GM23338 (cell line): ENCODE measurements at places on chromosomes 11 and 22. TPM values are rescaled to one million over a fixed set of nuclear protein-coding genes. Genes with fewer than 3 reads are reported as not detected.

DNA sequence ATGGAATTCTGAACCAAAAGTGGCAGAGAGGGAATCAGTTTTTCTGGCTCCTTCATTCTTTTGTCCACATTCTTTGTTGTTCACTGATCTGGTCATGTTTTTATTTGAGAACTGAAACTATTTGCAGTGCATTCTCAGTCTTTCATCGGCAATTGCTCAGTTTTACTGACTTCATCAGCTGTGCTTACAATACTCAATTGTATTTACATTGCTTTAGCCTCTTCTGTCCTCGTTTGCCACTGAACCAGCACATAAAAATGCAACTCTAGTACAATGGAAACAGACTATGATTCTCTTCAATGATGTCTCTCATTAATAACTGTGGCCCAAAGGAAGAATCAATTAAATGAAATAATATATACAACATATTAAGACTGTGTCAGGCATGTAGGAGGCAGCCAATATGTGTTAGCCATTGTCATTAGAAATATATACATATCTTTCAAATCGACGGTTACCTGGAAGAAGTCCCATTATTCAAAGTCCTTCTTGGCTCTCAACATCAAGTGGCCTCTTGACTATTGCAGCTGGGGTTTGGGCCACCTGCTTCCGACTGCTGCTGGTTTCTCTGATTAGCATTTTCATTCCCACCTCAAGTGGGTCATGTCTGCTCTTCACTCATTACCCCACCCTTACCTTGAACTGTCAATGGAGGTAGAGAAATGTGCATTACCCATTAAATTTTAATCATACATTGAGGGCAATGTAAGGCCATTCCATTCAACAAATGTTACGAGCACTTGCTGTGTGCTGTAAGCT is 600.1 kb downstream of the INSC start:
- H3K4me3 ChIP-seq: no peak overlapping the region
- H3K27me3 ChIP-seq: peaks cover 18% of the 10 kb centered on the region
- H3K4me1 ChIP-seq: peaks cover 15% of the 10 kb centered on the region
- no peak for DNase-seq

GRCh38 chr22:34903416-34903815 is 162.5 kb upstream of the ISX start:
- H3K27me3 ChIP-seq: no peaks in the 10 kb centered on the region
- H3K4me3 ChIP-seq: no peak overlapping the region
- DNase-seq: no peak
- H3K27ac ChIP-seq: no peak overlapping the region

GRCh38 chr11:76193219-76193618 is 13.1 kb downstream of the WNT11 start:
- no peak overlapping the region for H3K27ac ChIP-seq
- no peak overlapping the region for H3K4me3 ChIP-seq
- no peaks in the 10 kb centered on the region for H3K36me3 ChIP-seq
- no peaks in the 10 kb centered on the region for H3K27me3 ChIP-seq
- DNase-seq: no peak
- 0 out of 2 replicates have a peak, but pooled peaks cover 3% of the 10 kb centered on the region for H3K4me1 ChIP-seq

- H3K27me3 ChIP-seq: no peaks in the 10 kb centered on the region
- no peak overlapping the region for H3K27ac ChIP-seq
- H3K4me3 ChIP-seq: no peak overlapping the region
- no peaks in the 10 kb centered on the region for H3K4me1 ChIP-seq
- no peak for DNase-seq
Measured at GRCh38 chr22:18954990-18955571, 19.0 kb upstream of the PRODH start.

DNA sequence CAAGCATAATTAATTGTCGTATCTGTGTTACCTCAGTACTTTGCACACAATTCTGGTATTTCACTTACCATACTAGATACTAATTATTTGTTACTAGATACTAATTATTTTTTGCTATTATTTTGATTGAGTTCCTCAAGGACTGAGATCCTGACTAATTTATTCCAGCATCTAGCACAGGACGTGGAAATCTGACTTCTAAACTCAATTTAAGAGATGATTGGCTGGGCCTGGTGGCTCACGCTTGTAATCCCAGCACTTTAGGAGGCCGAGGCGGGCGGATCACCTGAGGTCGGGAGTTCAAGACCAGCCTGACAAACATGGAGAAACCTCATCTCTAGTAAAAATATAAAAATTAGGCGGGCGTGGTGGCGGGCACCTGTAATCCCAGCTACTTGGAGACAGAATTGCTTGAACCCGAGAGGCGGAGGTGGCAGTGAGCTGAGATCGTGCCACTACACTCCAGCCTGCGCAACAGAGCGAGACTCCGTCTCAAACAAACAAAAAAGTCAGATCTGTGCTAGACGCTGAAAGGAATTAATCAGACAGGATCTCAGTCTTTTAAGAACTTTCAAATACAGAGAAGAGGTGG is 527 bp upstream of the MRPL48 start:
- no peak for DNase-seq
- H3K4me1 ChIP-seq: peaks cover 9% of the 10 kb centered on the region
- H3K27ac ChIP-seq: peak overlapping the region; percentile 97
- no peaks in the 10 kb centered on the region for H3K36me3 ChIP-seq
- no peaks in the 10 kb centered on the region for H3K27me3 ChIP-seq
- peak overlapping the region; percentile 72 for H3K4me3 ChIP-seq

GRCh38 chr11:45472716-45473317 is 186.7 kb upstream of the SYT13 start:
- no peak overlapping the region for H3K27ac ChIP-seq
- peaks cover 5% of the 10 kb centered on the region; the same call in 1 of the 2 replicates for H3K4me1 ChIP-seq
- H3K4me3 ChIP-seq: no peak overlapping the region
- no peaks in the 10 kb centered on the region for H3K27me3 ChIP-seq
- no peak for DNase-seq
- H3K36me3 ChIP-seq: no peaks in the 10 kb centered on the region

DNA sequence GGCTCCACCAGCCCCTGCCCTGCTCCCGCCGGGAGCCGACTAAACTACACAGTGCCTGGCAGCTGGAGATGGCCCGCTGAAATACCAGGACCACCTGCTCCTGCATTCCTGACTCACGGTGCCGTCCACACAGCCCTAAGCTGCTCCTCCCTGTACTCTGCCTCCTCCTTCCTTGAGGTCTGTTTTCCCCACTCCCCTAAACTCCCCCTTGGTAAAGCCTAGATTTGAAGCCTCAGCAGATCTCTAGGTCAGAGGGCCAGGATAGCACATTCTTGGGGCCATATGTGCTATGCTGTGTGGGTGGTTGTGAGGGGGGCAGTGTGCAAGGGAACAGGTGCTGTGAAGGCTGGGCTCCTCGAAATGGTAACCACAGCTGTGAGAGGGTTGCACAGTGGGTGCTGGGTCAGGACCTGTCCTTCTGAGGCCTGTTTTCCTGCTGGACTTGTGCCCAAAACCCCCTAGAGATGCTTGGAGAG is 9.7 kb downstream of the LRFN4 start:
- H3K4me3 ChIP-seq: no peak overlapping the region
- no peak for DNase-seq
- H3K27me3 ChIP-seq: no peaks in the 10 kb centered on the region
- no peaks in the 10 kb centered on the region for H3K36me3 ChIP-seq

- no peak overlapping the region for H3K27ac ChIP-seq
- H3K27me3 ChIP-seq: no peaks in the 10 kb centered on the region
- H3K36me3 ChIP-seq: 0 out of 2 replicates have a peak, but pooled peaks cover 2% of the 10 kb centered on the region
- no peak for DNase-seq
- H3K4me1 ChIP-seq: no peaks in the 10 kb centered on the region
Measured at GRCh38 chr22:49687333-49687732, 140.3 kb downstream of the BRD1 start.

DNA sequence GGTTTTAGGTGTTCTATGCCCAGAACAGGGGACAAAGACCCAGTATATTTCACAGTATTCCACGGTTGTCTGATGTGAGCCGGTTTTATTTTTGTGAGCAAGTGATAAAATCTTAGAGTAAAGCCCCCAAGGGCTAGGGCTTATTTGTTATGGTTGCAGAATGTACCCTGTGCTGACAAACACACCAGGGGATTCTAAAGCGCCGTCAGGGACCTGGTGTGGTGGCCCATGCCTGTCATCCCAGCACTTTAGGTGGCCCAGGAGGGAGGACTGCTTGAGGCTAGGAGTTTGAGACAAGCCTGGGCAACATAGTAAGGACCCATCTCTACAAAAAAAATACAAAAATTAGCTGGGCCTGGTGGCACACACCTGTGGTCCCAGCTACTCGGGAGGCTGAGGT is 22.8 kb downstream of the MRPL21 start:
- no peaks in the 10 kb centered on the region for H3K27me3 ChIP-seq
- DNase-seq: no peak
- H3K27ac ChIP-seq: no peak overlapping the region
- H3K4me1 ChIP-seq: 0 out of 2 replicates have a peak, but pooled peaks cover 3% of the 10 kb centered on the region

GRCh38 chr11:46948378-46949131 is 12.0 kb downstream of the CSTPP1 start:
- no peaks in the 10 kb centered on the region for H3K36me3 ChIP-seq
- H3K4me1 ChIP-seq: no peaks in the 10 kb centered on the region
- no peak overlapping the region for H3K4me3 ChIP-seq
- H3K27me3 ChIP-seq: no peaks in the 10 kb centered on the region

GRCh38 chr11:22456993-22457762 is 119.0 kb downstream of the SLC17A6 start:
- no peak overlapping the region for H3K27ac ChIP-seq
- H3K4me1 ChIP-seq: no peaks in the 10 kb centered on the region; the same call in 1 of the 2 replicates
- H3K36me3 ChIP-seq: no peaks in the 10 kb centered on the region
- DNase-seq: no peak
- H3K4me3 ChIP-seq: no peak overlapping the region

DNA sequence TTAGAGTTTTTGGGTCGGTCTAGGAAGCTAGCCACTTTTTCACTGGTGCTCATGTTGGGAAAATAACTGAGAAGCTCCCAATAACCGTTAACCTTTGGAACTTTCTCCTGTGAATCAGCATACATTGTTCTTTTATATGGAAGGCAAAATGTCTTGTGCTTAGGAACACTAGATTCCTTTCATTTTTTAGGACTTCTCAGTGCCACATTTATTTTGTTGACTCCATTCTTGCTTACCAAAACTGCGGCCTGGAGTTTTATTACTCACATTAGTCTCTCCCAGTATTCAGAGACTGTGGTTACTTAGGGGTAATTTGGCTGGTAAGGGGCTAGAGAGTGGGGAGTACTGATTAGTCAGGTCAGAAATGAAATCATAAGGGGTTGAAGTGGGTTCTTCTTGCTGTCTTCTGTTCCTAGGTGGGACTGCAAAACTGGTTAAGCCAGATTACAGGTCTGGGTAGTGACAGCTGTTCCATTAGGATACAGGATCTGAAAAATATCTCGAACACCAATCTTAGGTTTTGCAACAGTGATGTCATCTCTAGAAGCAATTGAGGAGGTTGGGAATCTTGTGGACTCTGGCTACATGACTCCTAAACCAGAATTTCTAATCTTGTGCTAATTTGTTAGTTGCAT is 631.4 kb upstream of the LUZP2 start:
- no peaks in the 10 kb centered on the region for H3K27me3 ChIP-seq
- no peak overlapping the region for H3K4me3 ChIP-seq
- no peaks in the 10 kb centered on the region for H3K4me1 ChIP-seq
- H3K36me3 ChIP-seq: no peaks in the 10 kb centered on the region

GRCh38 chr11:86396396-86396795 is 21.7 kb downstream of the CCDC81 start:
- H3K27me3 ChIP-seq: no peaks in the 10 kb centered on the region
- H3K27ac ChIP-seq: no peak overlapping the region
- DNase-seq: no peak
- H3K36me3 ChIP-seq: no peaks in the 10 kb centered on the region
- H3K4me3 ChIP-seq: no peak overlapping the region

- no peak for DNase-seq
- no peaks in the 10 kb centered on the region for H3K27me3 ChIP-seq
- no peaks in the 10 kb centered on the region for H3K36me3 ChIP-seq
- no peak overlapping the region for H3K4me3 ChIP-seq
- H3K27ac ChIP-seq: no peak overlapping the region
Measured at GRCh38 chr11:57936050-57936418, 87.6 kb upstream of the OR9Q1 start.

- no peaks in the 10 kb centered on the region for H3K4me1 ChIP-seq
- H3K27ac ChIP-seq: no peak overlapping the region
- no peaks in the 10 kb centered on the region for H3K36me3 ChIP-seq
- H3K4me3 ChIP-seq: no peak overlapping the region
- no peak for DNase-seq
- H3K27me3 ChIP-seq: no peaks in the 10 kb centered on the region
Measured at GRCh38 chr11:36257351-36257750, 31.9 kb downstream of the COMMD9 start.

- no peak for DNase-seq
- H3K36me3 ChIP-seq: no peaks in the 10 kb centered on the region
- H3K27me3 ChIP-seq: no peaks in the 10 kb centered on the region
- H3K4me3 ChIP-seq: no peak overlapping the region
- no peak overlapping the region for H3K27ac ChIP-seq
Measured at GRCh38 chr11:69587454-69588090, 53.4 kb upstream of the CCND1 start.

- H3K27ac ChIP-seq: no peak overlapping the region
- DNase-seq: peak; percentile 18
- no peaks in the 10 kb centered on the region for H3K27me3 ChIP-seq
- no peaks in the 10 kb centered on the region for H3K36me3 ChIP-seq
Measured at GRCh38 chr11:26285608-26286007, 46.3 kb upstream of the ANO3 start.

GRCh38 chr11:11836676-11837231 is 5.0 kb upstream of the USP47 start:
- no peak overlapping the region for H3K4me3 ChIP-seq
- DNase-seq: no peak
- H3K4me1 ChIP-seq: peaks cover 5% of the 10 kb centered on the region; the same call in 1 of the 2 replicates
- H3K27ac ChIP-seq: no peak overlapping the region
- no peaks in the 10 kb centered on the region for H3K27me3 ChIP-seq
- H3K36me3 ChIP-seq: no peaks in the 10 kb centered on the region

GRCh38 chr22:43643387-43643786 is 168.7 kb downstream of the EFCAB6 start:
- H3K27me3 ChIP-seq: no peaks in the 10 kb centered on the region
- DNase-seq: no peak
- H3K4me3 ChIP-seq: no peak overlapping the region
- no peak overlapping the region for H3K27ac ChIP-seq
- no peaks in the 10 kb centered on the region for H3K4me1 ChIP-seq
- no peaks in the 10 kb centered on the region for H3K36me3 ChIP-seq

GRCh38 chr11:71118671-71119250 is 133.6 kb downstream of the SHANK2 start:
- H3K4me3 ChIP-seq: no peak overlapping the region
- DNase-seq: no peak
- no peaks in the 10 kb centered on the region for H3K27me3 ChIP-seq

- no peaks in the 10 kb centered on the region for H3K36me3 ChIP-seq
- H3K27ac ChIP-seq: no peak overlapping the region
- no peak overlapping the region for H3K4me3 ChIP-seq
- peaks cover 14% of the 10 kb centered on the region for H3K27me3 ChIP-seq
Measured at GRCh38 chr11:116701876-116702275, 70.9 kb downstream of the BUD13 start.

DNA sequence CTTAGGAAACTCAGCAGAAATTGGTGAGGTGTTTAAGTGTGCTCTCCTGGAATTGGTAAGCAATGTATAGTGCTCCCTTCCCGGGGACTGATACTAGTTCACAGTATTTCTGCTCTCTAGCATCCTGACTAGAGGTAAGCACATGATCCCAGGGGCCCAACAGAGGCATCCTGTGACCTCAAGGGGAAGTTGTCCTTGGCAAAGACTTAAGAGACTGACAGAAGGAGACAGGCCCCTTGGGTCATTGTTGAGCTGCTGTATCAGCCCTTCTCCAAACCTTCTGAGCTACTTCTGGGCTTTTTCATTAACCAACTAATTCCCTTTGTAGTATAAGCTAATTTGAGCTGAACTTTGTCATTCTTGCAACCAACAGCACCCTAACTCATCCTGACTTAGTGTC is 4.3 kb upstream of the TBC1D22A start:
- H3K27me3 ChIP-seq: no peaks in the 10 kb centered on the region
- no peak overlapping the region for H3K4me3 ChIP-seq
- H3K4me1 ChIP-seq: peaks cover 4% of the 10 kb centered on the region; the same call in 1 of the 2 replicates
- no peak overlapping the region for H3K27ac ChIP-seq
- H3K36me3 ChIP-seq: peaks cover 5% of the 10 kb centered on the region

TSSK2 gene
- total RNA-seq: not detected in 2 replicates

GVQW3 gene
- 3.4 and 4.9 TPM in 2 replicates for total RNA-seq

CEND1 gene
- total RNA-seq: 3.1 and 5.5 TPM in 2 replicates
